ENCODE measurements at places on chromosomes 11 and 22.

DNA sequence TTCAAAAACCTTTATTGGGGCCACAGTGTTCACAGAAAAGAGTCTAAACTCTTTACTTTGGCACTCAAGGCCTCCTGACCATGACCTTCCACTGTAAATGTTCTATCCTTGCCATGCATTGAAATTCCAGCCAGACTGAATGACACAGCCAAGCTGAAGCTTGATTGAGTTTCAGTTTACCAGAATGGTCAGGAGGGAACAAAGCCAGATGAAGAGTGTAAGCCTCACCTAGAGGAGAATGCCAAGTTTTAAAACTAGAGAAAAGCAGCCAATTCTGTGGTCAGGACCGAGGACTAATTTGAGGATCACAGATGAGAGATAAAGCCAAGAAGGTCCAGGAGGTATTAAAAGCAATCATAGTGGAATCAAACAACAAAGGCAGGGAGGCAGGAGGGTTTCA is 215.3 kb downstream of the KCNA4 start:
- DNase-seq: no peak

DNA sequence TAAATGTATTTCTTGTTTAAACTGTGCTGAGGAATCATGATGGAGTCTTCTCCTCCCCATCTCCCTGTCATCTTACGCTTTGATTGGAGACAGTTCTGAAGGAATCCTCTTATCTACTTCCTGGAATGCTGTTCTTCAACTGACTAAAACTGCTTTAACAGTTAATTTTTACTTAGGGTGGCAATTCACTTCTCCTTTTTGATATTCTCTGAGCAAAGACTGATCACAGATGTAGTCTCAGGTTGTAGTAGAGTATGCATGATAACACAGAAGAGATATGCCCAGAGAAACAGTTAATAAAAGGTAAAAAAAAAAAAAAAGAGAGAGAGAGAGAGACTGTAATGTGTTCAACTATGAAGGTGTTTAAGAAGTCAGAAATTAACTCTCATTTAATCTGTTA is 1.4 kb upstream of the CASP5 start:
- DNase-seq: no peak

GRCh38 chr22:26068571-26068970 is 100.7 kb upstream of the SEZ6L start:
- DNase-seq: no peak

DNA sequence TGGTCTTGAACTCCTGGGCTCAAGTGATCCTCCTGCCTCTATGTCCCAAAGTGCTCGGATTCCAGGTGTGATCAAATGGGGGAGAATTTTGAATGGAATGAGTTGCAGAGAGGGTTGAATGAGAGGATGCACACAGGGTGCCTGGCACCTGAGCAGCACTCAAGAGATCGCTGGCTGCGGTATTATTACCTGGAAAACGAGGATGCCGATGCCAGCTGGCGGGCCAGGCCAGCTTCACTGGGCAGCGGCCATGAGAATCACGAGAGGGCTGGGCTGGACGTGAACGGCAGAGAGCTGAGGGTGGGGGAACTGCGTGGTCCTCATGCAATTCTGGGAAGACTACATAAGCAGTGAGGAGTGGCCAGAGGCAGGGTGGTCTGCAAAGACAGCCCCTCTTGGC is 2.9 kb downstream of the MGAT3 start:
- no peak for DNase-seq

- no peak for DNase-seq
Measured at GRCh38 chr11:124170801-124171586, 12.2 kb upstream of the OR10D3 start.

- DNase-seq: no peak
Measured at GRCh38 chr22:50422961-50423815, 51.6 kb downstream of the SBF1 start.

GRCh38 chr11:68173926-68174325 is 39.2 kb downstream of the KMT5B start:
- DNase-seq: no peak

DNA sequence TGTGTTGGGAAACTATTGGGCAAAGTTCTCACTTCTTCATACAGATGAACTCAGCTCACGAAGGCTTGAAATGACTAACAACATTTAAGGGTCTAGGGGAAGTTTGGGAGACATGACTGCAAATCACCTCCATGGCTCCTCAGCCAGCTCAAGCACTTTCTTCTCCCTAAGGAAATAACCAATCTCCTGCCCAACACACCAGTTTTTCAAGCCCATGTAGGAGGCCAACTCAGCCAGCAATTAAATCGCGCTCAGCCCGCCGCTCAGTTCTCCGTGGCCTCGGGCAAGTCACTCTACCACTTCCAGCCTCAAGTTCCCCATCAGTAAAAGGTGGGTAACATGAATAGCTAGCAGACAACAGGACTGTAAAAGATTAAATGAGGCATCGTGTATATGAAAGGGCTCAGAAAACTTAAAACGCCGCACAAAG is 796 bp downstream of the POLDIP3 start:
- DNase-seq: no peak

DNA sequence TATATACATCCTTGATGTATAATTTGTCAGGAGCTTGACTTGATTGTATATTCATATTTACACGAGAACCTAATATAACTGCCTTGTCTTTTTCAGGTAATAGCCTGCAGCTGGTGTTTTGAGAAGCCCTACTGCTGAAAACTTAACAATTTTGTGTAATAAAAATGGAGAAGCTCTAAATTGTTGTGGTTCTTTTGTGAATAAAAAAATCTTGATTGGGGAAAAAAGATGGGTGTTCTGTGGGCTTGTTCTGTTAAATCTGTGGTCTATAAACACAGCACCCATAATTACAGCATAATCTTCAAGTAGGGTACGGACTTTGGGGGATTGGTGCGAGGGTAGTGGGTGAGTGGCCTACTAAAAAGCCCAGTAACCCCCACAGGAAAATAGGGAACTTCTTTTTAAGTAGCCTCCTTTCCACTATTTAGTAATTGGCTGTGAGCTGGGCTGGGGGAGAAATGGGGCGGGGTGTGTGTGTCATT is 7.5 kb downstream of the MALAT1 start:
- DNase-seq: no peak

DNA sequence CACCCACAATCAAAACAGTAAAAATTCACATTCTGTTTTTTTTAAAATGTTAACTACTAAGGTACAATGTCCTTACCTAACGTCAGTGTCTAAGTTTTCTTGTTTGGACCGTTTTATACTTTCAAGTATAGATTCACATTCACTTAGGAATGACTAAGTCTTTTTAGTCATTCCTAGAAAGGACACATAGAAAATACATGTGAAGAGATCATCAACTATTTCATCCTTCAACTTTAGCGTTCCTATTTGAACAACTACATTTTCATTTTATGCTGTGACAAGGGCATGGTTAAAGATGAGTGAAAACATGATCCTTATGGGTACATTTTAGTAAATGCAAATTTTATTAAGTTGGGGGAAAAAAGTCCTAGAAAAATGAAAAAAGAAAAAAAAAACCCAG is 62.8 kb downstream of the DDX10 start:
- DNase-seq: no peak

- DNase-seq: no peak
Measured at GRCh38 chr22:30265823-30266444, 717 bp downstream of the OSM start.

DNA sequence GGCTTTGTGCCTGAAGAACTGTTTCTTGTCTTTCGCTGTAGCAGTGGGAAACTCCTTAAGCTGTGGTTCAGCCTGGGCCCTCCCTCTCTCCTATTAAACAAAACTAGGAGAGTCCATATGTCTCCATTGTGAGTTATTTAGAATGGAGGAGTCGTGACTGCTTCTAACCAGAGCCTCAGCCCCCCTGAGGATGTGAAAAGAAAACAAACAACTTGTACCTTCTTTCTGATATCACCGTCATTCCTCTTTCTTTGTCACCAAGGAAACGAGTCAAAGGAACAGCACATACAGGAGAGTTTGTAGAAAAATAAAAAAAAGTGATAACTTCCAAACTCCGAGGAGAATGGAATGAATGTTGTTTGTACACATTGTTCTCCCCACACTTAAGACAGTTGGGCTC is 11.6 kb upstream of the EXT2 start:
- DNase-seq: no peak

GRCh38 chr11:74507582-74507981 is 14.1 kb upstream of the LIPT2 start:
- DNase-seq: no peak

GRCh38 chr11:3611976-3612678 is 29.7 kb downstream of the ART5 start:
- no peak for DNase-seq

GRCh38 chr11:20597154-20597679 is 2.2 kb upstream of the SLC6A5 start:
- no peak for DNase-seq

DNA sequence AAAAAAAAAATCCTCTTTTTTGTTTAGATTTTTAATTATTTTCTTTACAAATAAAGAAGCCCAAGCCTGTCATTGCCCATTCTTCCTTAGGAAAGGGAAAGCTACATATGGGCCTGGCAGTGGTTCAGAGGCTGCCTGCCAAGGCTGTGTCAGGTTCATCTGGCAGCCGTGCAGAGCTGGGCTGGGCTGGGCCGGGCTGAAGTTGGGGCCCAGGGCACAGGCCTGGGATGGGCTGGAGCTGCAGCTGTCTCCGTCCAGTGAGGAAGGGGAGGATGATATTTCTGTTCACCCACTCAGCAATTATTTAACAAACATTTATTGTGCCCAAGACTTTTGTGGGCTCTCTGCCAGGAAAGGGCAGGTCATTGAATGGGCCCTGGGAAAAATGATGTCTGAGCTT is 4.6 kb downstream of the PRR5L start:
- DNase-seq: no peak

GRCh38 chr11:120471131-120471530 is 40.4 kb upstream of the GRIK4 start:
- peak; percentile 73 for DNase-seq

- no peak for DNase-seq
Measured at GRCh38 chr11:111177037-111177871, 68.3 kb upstream of the POU2AF2 start.

GRCh38 chr11:38538866-38539680 is 1941.0 kb upstream of the RAG2 start:
- DNase-seq: no peak

DNA sequence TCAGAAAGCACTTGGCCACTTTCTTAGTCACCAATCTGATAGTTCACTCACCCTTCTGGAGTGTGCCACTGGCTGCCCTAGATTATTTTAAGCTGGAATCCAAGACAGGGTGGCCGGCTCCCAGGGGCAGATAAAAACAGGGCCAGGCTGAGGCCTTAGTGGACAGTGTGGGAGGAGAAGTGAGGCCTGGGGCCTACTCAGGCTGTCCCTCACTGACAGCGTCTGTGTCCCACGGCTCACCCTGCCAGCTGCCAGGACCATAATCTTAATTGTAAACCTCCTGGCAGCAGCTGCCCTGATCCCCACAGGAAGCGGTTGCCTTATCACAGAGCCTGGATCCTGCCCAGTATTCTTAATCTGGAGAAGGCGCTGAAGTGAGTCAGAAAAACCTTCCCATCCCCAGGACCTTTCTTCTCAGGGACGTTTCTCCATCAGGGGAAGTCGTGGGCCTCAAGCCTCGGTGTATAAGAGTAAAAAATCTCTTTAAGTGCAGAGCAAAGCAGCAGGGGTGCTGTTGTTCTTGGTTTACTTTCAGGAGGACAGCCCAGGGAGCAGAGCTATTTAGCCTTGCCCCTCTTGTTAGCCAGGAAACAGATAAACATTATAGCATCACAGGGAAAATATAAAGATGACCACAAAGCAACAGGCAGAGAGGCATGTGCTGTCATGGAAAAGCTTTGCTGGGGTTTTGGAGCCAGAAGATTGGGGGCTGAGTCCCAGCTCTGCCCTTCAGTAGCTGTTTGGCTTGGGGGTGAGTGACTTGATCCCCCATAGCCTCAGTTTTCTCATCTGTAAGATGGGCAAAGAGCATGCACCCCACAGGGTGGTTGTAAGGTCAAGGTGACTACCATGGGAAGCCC is 39.6 kb downstream of the TSPAN18 start:
- DNase-seq: no peak

DNA sequence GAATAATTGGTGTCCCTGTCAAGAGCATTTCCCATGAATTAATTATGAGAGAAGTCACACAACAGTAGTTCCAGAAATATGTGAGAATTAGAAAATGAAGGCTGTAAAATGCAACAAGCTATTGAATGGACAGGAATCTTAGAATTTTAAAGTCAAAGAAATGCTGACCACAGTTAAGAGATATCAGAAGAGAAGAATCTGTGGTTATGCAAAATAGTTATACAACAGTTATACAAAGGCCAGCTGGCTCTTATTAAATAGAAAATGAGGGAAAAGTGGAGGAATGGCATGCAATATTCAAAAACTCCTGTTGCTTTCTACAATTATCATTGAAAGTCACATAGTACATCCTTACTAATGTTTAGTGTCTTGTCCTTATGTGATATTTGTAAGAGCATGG is 27.4 kb downstream of the CASP12 start:
- DNase-seq: peak; percentile 64
